ENCODE measurements at places on chromosomes 5 and 9.

- no peak for DNase-seq
These were observed 147.6 kb downstream of the NR2F1-AS1 start for GRCh38 chr5:93433422-93433821.

DNA sequence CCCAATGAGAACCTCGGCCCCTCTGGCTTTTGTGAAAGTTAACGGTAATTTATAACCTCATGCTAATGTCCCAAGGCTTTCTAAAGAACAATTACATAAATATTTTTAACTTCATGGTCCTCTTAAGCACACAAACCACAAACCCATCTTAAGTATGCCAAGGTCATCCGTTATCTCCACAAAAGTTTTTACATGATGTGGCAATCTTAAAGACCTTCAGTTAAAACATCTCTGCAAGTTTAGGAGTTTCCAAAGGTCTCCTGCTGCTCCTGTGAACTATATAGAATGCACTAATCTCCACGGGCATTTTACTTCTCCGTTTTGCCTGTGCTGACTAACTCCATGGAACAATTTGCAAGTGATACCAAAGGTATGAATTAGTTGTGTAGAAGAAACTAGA lies 228.2 kb downstream of the TLE1 start:
- no peak for DNase-seq

GRCh38 chr5:17436761-17437221 lies 61.2 kb upstream of the TAF11L2 start:
- DNase-seq: peak; percentile 24

DNA sequence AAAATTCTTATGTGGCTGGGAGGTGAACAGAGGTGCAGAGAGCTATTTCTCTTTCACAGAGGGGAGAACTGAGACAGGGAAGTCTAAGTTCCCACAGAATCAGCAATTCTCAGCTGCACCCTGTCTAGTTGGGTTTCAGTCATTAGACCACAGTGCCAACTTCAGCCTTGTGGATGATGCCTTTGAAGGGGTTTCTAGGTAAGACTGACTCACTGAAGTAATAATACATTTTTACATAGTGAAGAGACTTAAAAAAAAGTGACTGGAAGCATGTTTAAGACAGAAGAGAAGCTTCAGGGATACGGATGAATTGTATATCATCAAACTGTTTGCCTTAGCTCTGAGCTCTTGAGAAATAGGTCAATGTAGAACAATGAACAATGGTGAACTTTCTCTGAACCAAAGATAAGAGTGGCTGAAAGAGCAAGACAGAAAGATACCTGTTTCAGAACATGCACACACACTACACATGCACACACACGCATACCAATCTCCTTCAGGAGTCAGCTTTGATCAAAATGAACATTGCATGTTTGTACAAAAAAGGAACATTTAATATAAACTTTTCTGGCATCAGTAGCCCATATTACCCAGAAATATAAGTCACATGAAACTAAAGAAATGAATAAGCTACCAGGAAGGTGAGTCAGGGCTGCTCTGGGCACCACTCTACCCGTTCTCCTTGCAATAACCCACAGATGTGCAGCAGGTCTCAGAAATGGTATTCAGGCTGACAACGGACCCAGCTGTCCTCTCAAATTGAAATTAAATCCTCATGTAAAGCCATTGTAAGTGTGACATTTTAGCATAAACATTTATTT lies 12.6 kb upstream of the FYB1 start:
- DNase-seq: no peak

- no peak for DNase-seq
These were observed 52.3 kb upstream of the MTAP start for GRCh38 chr9:21750021-21750735.

- no peak for DNase-seq
These were observed 340.7 kb downstream of the NR2F1-AS1 start for GRCh38 chr5:93240228-93240834.

- no peak for DNase-seq
These were observed 576.7 kb downstream of the PTPRD start for GRCh38 chr9:10036095-10036494.

DNA sequence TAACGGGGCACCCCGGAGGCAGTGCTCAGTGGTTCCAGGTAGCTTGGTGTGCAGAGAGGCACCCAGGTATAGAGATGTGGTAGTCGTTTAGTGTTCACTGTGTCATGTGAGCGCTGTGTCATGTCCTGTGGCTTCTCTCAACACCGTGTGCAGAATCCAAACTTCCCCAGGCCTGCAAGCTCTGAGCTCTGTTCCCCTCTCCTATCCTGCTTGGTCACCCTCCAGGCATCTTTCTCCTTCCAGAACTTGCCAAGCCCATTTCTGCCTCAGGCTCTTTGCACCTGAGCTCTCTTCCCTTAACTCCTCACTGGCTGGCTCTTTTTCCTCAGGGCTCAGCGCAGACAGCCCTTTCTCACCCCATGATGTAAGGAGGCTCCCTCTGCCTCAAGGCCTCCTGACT lies 64.8 kb downstream of the CARTPT start:
- no peak for DNase-seq

GRCh38 chr5:31516802-31517201 lies 15.1 kb downstream of the DROSHA start:
- DNase-seq: peak; percentile 3

- DNase-seq: no peak
These were observed 46.6 kb downstream of the CYFIP2 start for GRCh38 chr5:157312492-157312891.

DNA sequence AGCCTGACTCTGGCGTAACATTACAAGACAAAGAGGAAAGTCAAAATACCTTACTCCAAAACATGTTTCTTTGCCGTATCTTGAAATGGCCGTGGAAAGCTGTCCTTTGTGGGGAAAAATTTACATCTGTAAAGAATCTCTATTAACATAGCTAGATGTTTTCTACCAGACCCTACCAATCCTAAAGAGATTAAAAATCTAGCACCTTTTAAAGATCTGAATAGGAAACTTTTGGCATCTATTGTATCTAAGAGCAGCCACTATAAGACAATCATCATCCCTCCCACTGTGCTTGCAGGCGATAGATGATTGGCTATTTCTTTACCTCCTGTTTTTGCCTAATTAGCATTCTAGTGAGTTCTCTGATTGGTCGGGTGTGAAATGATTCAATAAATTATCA lies 82.5 kb upstream of the SNCAIP start:
- DNase-seq: no peak

DNA sequence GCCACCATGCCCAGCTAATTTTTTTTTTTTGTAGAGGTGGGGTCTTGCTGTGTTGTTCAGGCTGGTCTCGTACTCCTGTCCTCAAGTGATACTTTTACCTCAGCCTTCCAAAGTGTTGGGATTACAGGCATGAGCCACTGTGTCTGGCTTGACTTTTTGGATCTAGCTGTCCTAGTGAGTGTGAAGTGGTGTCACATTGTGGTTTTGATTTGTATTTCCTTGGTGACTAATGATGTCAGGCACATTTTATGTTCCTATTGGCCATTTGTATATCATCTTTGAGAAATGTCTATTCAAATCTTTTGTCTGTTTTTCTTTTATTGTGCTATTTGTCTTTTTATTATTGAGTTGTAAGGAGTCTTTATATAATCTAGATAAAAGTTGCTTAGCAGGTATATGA lies 53.5 kb upstream of the MCCC2 start:
- DNase-seq: no peak

GRCh38 chr5:93519740-93520139 lies 61.3 kb downstream of the NR2F1-AS1 start:
- DNase-seq: no peak

DNA sequence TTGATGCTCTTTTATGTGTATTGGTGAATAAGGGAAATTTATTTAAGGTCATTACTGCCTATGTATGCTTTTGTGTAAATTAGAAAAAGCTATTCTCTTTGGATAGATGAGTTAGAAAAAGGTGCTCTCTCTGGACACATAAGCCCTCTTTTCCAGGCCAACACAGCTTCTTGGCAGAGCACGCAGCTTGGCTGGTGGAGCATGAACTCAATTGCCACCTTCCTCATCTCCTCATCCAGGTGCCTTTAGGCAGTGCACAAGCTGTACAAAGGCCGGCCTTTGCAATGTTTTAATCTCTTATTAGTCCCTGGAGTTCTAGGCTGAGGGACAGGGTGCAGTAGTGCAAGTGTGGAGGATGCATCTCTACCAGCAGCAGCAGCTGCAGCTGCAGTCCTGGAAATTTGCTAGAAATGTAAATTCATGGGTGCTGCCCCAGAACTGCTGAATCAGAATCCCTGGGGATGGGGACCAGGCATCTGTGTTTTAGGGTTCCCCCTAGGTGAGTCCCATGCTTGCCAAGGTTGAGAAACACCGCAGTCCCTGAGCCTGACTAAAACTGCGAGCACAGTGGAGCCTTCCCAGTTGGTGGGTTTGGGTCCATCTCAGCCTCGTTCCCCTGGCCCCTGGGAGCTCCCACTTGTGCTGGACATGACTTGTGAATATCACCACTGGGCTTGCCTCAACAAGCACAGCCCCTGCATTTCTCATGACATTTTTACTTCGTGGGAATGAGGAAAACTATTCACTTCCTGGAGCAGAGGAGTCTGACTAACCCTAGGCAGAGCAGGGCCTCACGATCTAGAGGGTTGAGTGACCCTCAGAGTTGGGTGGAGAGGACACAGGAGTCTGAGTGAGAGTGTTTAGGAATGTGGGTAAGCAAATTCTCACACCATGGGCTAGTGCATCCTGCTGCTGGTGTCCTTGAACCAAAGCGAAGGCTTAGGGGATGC lies 272.3 kb downstream of the ZSWIM6 start:
- DNase-seq: no peak

- DNase-seq: no peak
These were observed 81.2 kb upstream of the NAA35 start for GRCh38 chr9:85859765-85860164.

DNA sequence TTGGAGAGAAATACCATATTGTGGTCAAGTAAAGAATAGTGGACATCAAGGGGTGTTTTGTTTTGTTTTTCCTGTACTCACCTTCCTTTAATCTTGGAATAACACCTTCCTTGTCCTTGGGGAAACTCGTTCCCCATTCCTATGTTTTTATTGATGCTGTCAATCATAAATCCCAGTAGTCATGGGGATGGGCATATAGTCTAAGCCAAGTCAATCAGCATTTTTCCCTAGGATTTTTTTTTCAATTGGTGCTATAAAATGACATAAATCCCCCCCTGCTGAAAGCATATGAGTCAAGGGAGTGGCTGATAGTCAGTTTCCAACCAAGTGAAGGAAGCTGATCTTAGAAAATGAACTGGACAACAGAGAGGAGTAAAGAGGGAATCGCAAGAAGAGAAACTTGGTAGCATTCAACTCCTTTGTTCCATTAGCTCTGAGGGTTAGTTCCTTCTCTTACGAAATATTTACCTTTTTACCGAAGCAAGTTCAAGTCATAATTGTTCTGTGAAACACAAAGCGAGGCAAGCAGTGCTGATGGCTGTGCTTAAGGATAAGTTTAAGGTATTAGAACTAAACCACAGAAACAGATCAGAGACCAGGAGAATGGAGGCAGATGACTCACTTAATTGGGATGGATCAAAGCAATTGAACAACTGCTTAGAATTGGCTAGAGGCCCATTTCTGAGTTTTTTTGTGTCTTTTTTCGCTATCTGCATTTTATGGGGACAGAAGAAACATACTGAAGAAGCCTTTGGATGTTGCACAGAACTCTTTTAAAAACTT lies 218.6 kb downstream of the SEMA6A start:
- no peak for DNase-seq

DNA sequence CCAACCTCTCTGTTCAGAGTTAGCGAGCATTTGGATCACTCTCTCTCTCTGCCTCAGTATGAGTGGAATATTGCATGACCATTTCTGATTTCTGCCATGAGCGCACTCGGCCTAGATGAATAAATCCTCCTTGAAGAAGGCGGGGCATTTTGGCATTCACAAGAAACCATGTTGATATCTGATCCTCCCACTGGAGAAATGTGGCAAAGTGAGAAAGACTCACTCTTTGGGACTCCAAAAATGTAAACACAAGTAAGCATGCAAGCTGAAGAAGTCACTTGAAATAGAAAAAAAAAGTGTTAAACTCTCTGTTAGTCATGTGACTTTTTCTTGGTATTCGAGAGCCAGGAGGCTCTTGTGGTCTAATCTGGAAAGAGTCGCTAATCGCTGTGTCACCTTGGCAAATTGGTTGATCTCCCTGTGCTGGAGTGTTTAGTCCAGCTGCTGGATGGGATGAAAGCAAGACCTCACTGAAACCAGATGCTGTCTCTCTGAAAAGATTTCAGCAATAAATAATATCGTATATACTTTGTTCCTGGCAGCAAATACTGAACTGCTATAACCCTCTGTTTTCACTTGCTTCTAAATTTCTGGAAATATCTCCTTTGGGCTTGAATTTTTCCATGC lies 95.5 kb downstream of the GHR start:
- no peak for DNase-seq

- DNase-seq: no peak
These were observed 472.3 kb downstream of the LRRC70 start for GRCh38 chr5:63050916-63051315.

GRCh38 chr9:27429436-27429835 lies 94.7 kb upstream of the IFNK start:
- no peak for DNase-seq

DNA sequence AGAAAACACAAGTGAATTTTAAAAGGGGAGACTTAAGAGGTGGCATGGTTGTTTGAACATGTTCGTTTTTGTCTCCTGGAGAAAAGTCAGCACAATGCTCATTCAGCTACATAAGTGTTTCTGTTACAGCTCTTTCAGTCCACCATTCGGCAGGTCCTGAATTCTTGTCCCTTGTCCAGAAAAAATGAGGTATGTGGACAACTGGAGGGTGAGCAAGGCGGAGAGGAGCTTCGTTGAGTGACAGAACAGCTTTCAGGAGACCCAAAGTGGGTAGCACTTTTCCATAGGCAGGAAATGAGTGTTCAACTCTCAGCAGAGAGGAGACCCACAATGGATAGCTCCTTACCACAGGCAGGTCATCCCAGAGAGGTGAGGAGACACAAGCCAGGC lies 4.9 kb downstream of the PDCD1LG2 start:
- DNase-seq: no peak

DNA sequence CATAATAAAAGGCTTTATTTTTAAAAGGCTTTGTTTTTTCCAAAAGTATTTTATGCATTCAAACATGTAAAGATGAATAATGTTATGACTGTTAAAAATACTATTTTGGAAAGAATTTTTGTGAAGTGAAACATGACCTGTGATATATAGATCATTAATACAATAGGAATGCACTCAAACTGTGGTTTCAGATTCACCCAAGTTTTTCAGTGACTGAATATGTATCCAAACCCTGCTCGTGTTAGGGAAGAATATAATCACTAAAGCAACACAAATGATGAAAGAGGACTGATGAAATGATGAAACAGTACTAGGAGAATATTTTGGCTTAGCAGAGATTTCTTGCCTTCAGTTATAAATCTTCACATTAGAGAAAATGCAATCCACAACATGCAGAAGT lies 278.0 kb downstream of the ADAMTS6 start:
- no peak for DNase-seq

GRCh38 chr9:113675475-113675941 lies 200.6 kb upstream of the ZNF618 start:
- DNase-seq: no peak

- DNase-seq: no peak
These were observed 242.6 kb upstream of the MVB12B start for GRCh38 chr9:126084008-126084407.

- no peak for DNase-seq
These were observed 132.0 kb downstream of the MLLT3 start for GRCh38 chr9:20490246-20490834.

Measured in KG1 (cell line).